ENCODE measurements at places on chromosomes 2 and 18.

DNA sequence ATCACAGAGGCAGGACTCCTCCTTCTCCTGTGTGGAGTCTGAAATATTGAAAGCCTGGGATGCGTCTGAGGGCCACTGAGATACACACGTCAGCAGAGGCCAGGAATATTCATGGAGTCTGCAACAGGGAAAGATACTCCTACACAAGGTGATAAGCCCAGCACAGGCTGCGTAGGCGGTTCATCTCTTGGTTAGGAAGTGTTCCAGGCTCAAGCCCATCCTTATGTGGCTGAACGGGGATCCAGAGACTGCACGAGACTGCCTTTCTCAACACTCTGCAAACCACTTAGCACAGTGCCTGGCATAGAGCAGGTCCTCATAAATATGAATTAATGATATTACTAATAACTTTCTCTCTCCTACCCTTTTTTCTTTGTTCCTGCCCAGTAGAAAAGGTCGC is 29.2 kb upstream of the AGPS start:
- no peak overlapping the region for H3K27ac ChIP-seq
- H3K36me3 ChIP-seq, result no peaks in the 10 kb centered on the region
- DNase-seq, result no peak
- H3K27me3 ChIP-seq, result no peaks in the 10 kb centered on the region

GRCh38 chr2:220837226-220837625 is 734.9 kb downstream of the EPHA4 start:
- no peaks in the 10 kb centered on the region for H3K4me1 ChIP-seq
- no peak overlapping the region for H3K27ac ChIP-seq
- H3K27me3 ChIP-seq, result no peaks in the 10 kb centered on the region
- no peaks in the 10 kb centered on the region for H3K36me3 ChIP-seq

GRCh38 chr2:224836263-224836662 is 120.1 kb upstream of the CCDC195 start:
- no peaks in the 10 kb centered on the region for H3K27me3 ChIP-seq
- no peaks in the 10 kb centered on the region for H3K4me1 ChIP-seq

GRCh38 chr2:23745726-23746105 is 181.2 kb downstream of the ATAD2B start:
- no peak overlapping the region for H3K27ac ChIP-seq
- peaks cover 11% of the 10 kb centered on the region for H3K4me1 ChIP-seq
- DNase-seq, result peak; percentile 48
- no peaks in the 10 kb centered on the region for H3K36me3 ChIP-seq

GRCh38 chr2:198134293-198134955 is 330.0 kb downstream of the PLCL1 start:
- no peaks in the 10 kb centered on the region for H3K27me3 ChIP-seq
- DNase-seq, result no peak
- no peaks in the 10 kb centered on the region for H3K4me1 ChIP-seq

- H3K27ac ChIP-seq, result no peak overlapping the region
- H3K4me1 ChIP-seq, result no peaks in the 10 kb centered on the region
- H3K4me3 ChIP-seq, result no peak overlapping the region
- no peak for DNase-seq
These were observed 17.9 kb downstream of the ZNF385B start for GRCh38 chr2:179843541-179843940.

DNA sequence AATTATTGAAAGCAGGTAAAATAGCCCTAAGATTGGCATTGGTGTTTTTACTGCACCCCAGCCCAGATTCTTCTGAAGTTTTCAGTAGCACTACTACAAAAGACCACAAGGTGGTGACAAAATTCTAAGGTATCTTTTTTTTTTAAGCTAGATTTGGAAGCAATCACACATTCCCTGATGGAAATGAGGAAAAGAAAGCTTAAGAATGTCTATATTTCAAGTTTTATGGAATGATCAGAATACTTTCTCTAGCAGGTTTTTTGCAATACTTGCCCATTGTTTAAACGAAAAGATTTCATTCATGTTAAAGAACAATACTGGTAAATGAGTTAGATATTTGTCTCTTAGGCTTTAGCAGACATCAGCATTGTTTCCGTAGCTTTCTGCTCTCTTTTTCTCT is 32.1 kb upstream of the ZNF638 start:
- DNase-seq, result no peak
- no peak overlapping the region for H3K27ac ChIP-seq
- no peak overlapping the region for H3K4me3 ChIP-seq
- H3K4me1 ChIP-seq, result no peaks in the 10 kb centered on the region

GRCh38 chr18:8795586-8796325 is 90.4 kb downstream of the MTCL1 start:
- no peaks in the 10 kb centered on the region for H3K36me3 ChIP-seq
- no peak overlapping the region for H3K27ac ChIP-seq
- H3K4me1 ChIP-seq, result peaks cover 40% of the 10 kb centered on the region
- H3K27me3 ChIP-seq, result no peaks in the 10 kb centered on the region
- no peak overlapping the region for H3K4me3 ChIP-seq

DNA sequence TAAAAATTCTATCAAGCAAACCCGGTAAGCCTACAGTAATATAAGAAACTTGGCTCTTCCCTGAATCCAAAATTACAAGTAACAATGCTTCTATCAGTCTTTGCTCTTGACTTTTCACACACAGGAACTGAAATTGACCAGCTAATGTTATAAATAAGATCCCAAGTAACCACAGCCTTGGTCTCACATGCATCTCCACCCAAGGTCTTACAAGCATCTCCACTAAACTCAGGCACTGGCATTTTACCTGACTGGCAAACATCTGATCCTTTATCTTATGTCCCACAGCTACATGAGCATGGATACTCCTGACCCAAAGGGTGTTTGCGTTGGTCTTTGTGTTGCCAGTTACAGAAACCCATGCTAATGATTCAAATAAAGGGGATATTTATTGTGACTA is 302.3 kb upstream of the EPHA4 start:
- no peaks in the 10 kb centered on the region for H3K36me3 ChIP-seq
- no peak overlapping the region for H3K4me3 ChIP-seq
- no peak for DNase-seq
- no peaks in the 10 kb centered on the region for H3K4me1 ChIP-seq
- no peak overlapping the region for H3K27ac ChIP-seq

DNA sequence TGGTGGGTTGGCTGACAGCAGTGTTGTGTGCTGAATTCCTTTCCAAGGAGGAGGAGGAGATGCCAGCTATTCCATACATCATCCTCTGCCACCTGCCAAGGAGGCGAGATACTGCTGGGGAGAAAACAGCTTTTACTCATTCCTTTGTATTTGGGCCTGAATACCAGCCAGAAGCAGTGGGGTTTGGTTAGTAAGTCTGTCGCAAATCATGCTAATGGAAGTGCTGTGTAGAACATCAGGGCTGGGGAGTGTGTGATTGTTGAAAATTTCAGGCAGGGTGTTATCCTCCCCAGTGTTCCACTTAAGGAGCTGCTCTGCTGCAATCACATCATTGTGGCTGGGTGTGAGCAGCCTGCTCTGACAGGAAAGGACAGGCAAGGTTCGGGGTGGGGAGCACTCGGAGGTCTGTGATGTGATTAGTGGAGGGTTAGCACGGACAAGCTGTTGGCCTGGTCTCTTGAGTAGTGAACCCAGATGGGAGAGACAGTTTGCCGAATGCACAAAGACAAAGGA is 128.2 kb upstream of the DLX2 start:
- H3K27ac ChIP-seq, result no peak overlapping the region
- H3K4me1 ChIP-seq, result peaks cover 38% of the 10 kb centered on the region
- no peak overlapping the region for H3K4me3 ChIP-seq
- H3K36me3 ChIP-seq, result no peaks in the 10 kb centered on the region
- no peaks in the 10 kb centered on the region for H3K27me3 ChIP-seq

DNA sequence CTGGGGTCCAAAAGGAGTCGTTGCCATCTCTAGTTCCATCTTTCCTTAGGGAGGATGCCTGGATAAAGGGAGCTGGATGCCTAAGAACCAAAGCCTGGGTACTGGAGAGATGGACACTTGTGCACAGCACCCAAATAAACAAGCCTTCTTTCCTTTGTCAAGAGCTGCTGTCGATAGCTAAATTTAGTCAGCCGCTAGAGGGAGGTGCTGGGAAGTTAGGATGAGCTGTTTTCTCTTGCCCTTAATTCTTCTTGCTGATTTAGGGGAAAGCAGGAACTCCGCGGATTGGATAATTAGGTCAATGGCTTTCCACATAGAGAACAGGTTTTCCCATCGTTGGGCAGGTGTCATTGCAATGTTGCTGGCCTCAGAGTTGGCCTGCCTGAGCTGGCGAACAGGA is 30.9 kb upstream of the SERPINB12 start:
- H3K36me3 ChIP-seq, result no peaks in the 10 kb centered on the region
- H3K4me3 ChIP-seq, result no peak overlapping the region
- H3K27ac ChIP-seq, result no peak overlapping the region
- peak; percentile 31 for DNase-seq
- no peaks in the 10 kb centered on the region for H3K27me3 ChIP-seq
- H3K4me1 ChIP-seq, result no peaks in the 10 kb centered on the region

DNA sequence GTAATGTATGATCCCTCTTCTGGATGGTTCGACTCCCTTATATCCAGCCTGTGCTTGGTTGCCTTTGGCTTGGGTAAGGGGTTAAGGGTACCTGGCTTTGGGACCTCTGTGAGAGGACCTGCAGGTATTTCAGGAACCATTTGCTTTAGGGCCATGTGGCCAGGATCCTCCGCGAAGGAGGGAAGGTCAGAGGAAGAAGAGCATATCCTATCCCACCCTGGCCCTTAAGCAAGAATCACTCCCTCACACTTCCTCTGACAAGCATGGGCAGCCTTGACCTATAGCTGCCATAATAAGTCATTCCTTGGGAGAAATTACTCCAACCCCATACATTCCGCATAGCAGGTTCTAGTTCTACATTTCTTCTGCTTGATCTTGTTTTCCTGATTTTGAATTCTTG is 59.1 kb upstream of the TXNDC2 start:
- H3K27ac ChIP-seq, result no peak overlapping the region
- H3K4me3 ChIP-seq, result no peak overlapping the region
- H3K27me3 ChIP-seq, result no peaks in the 10 kb centered on the region
- no peaks in the 10 kb centered on the region for H3K36me3 ChIP-seq

GRCh38 chr2:126933711-126934091 is 35.0 kb downstream of the TEX51 start:
- H3K4me3 ChIP-seq, result no peak overlapping the region
- no peaks in the 10 kb centered on the region for H3K36me3 ChIP-seq
- H3K4me1 ChIP-seq, result no peaks in the 10 kb centered on the region
- no peaks in the 10 kb centered on the region for H3K27me3 ChIP-seq
- no peak for DNase-seq
- no peak overlapping the region for H3K27ac ChIP-seq

DNA sequence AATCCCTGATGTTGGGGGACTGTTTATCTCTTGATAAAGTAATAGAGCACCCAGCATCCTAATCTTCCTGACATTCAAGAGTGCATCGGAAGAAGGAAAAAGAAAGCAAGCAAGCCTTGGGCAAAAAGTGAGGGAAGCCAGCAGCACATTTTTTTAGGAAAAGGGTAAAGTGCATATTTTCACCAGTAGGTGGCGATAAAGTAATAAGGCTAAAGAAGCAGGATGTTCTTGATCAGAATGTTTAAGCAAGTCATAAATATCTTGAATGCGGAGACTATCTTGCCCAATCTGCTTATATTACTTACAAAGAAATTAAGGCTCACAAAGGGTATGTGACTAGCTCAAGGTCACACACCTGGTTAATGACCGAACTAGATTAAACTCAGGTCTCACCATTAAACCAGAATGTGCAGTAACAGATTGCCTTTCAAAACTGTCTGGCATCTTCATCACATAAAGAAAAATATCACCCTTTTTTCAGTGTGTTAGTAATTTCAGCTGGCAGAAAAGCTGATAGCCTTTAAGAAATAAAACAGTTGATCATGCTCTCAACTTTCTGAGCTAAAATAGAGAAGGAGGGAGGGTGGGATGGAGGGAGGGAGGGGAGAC is 83.8 kb downstream of the VIT start:
- H3K4me3 ChIP-seq, result no peak overlapping the region
- H3K36me3 ChIP-seq, result no peaks in the 10 kb centered on the region
- DNase-seq, result no peak
- peaks cover 3% of the 10 kb centered on the region for H3K4me1 ChIP-seq
- H3K27ac ChIP-seq, result no peak overlapping the region

- H3K36me3 ChIP-seq, result no peaks in the 10 kb centered on the region
- H3K4me1 ChIP-seq, result peaks cover 5% of the 10 kb centered on the region
- no peaks in the 10 kb centered on the region for H3K27me3 ChIP-seq
- no peak overlapping the region for H3K27ac ChIP-seq
- no peak for DNase-seq
These were observed 272.8 kb downstream of the ZNF385B start for GRCh38 chr2:179588486-179589145.

- H3K4me1 ChIP-seq, result peaks cover 39% of the 10 kb centered on the region
- no peak overlapping the region for H3K27ac ChIP-seq
- H3K27me3 ChIP-seq, result no peaks in the 10 kb centered on the region
- H3K36me3 ChIP-seq, result no peaks in the 10 kb centered on the region
These were observed 3.6 kb downstream of the MGAT5 start for GRCh38 chr2:134257509-134257908.

GRCh38 chr2:129444751-129445150 is 534.7 kb upstream of the RAB6C start:
- DNase-seq, result no peak
- no peak overlapping the region for H3K4me3 ChIP-seq
- H3K27me3 ChIP-seq, result no peaks in the 10 kb centered on the region
- H3K4me1 ChIP-seq, result no peaks in the 10 kb centered on the region

DNA sequence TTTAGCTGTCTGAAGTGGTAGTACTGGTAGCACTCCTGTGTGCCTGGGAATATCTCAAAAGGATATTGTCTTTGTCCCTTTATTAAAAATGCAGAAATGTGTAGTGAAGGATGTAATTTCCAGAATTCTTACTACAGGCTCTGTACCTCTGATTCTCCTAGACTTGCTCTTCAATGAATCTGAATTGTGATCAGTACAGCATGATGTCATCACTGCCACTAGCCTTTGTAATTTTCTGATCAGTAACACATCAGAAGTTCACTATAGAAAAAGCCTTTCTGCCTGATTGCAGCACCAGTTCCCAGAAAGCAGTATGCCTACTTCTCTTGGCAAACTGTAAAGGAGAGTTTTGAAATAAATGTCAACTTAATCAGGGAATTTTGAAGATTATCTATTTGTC is 29.2 kb upstream of the OTOF start:
- H3K27me3 ChIP-seq, result no peaks in the 10 kb centered on the region
- DNase-seq, result no peak
- no peaks in the 10 kb centered on the region for H3K36me3 ChIP-seq
- no peak overlapping the region for H3K27ac ChIP-seq
- peaks cover 14% of the 10 kb centered on the region for H3K4me1 ChIP-seq
- H3K4me3 ChIP-seq, result no peak overlapping the region

DNA sequence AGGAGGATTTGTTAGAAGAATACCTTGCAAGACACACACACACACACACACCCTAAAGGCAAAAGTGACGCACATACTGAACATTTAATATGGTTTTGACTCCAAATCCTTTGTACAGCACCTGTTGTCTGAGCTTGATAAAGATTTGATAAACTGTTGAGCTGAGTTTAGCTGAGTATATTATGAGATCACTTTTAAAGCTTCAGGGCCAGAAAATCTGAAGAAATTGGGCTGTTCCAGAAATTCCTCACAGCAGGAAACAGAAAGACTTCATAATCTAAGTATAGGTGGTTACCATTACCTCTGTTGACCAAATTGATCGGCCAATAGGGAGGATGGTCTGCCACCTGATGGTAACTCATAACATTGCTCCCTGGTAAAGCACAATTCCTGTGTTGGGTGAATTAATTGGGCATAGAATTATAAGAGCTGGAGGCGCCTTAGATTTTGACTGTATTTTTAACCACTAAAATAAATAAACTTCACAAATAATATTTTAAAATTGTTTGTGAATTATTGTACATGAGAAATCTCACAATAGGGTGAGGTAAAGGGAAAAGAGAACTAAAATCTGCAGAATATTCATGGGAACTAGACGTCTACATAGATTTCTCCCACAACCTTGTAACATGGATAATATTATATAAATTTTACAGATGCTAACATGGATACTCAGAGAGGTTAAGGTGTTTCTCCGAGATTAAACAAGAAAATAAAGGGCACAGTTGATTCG is 21.8 kb upstream of the RPIA start:
- H3K4me3 ChIP-seq, result no peak overlapping the region
- peak overlapping the region; percentile 68 for H3K27ac ChIP-seq
- H3K27me3 ChIP-seq, result no peaks in the 10 kb centered on the region
